ENCODE measurements at places on chromosomes 16 and 17.

DNA sequence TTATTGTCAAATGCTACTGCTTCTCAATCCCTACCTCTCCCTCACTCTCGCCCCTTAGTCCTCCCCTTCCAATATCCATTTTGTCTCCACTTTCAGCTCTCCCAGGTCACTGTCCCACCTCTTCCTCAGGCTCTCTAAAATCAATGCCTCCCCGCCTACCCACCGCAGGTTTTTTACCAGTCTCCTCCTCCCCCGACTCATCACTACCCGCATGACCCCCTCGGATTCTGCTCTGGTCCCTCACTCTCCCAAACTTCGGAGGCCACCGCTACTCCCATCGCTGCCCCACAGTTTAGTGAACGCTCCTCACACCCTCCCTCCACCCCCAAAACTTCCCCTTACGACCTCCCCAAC, 513 bp downstream of the CRLF3 start:
- no peak for DNase-seq

DNA sequence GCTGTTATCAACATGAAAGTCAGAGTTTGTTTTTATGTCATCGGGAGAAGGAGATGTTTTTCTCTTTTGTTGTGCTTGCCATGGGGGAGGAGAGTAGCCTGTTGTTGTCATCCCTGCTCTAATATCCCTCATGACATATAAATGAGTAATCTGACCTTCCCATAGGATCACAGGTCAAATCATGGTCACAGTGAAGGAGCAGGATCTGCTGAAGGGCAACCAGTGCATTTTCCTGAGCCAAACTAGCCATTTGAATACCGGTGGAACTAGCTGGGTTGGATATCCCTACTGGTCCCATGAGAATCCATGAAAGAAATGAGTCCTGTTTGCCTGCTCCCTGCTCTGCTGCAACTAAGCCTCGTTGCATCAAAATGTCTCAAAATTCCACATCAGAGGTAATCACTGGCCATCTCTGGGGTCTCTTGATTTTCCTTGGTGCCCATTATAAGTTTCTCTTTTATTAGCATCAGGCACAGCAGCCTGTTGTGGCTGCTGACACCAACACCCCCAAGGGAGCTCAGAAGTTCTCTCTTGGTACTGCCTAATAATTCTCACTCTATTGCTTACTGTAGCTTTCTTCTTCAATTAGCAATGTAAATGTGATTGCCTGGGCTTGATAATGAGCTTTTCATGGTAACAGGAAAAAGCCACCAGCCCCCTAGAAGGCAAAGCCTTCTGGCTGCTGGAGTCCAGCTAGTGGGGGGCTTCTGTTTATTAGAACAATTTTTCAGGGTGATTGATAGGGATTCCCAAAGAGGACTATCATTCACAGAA, 211.4 kb upstream of the ERCC4 start:
- no peak for DNase-seq

- no peak for DNase-seq
Measured at GRCh38 chr16:87414251-87414680, 22.1 kb downstream of the MAP1LC3B start.

- no peak for DNase-seq
Measured at GRCh38 chr17:43405861-43406260, 7.1 kb downstream of the ARL4D start.

DNA sequence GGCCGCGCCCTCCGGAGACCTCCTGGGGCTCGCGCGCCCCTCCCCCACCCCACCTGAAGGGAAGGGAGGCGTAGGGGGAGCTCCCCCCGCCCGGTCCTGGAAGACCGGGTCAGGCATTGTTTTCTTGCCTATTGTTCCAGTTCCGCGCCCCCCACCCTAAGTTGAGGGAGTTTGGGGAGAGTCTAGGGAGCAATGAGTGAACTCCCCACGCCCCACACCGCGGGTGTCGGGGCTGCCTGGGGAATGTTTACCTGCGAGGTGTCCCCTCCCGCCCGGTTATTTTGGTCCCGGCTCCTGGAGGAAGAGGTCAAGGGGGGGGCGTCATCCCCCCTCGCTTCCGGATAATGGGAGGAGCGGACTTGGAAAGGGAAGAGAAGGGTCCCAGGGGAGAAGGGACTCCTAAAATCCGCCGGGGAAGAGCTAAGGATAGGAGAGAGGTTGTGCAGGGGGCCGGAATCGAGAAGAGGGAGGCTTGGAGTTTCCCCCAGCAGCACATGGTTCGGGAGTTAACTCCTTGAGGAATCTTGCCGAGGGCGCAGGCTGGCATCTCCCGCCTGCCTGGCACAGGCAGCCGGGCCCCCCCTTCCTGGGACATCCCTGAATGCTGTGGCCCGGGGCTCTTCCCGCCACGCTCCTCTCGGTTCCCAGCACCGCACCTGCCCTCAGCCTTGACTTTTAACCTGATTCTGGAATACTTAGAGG, 881 bp downstream of the MLLT6 start:
- DNase-seq, result no peak

DNA sequence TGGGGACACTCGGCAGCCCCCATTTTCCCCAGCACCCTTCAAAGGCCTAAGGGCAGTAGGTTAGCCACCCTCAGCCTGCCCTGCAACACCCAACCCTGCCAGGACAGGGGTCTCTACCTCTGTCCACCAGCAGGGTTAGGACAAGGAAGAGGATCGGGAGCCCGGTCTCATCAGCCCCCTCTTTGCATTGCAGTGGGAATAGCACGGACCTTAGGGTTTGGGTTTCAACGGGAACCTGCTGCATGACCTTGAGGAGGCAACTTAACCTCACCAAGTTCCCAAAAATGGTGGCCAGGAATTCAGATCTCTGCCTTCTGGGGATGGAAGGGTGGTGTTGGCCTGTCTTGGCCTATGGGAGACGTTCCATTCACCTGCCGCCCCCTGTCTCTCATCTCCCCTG, 20.2 kb upstream of the SPPL2C start:
- no peak for DNase-seq

GRCh38 chr16:55955424-55955823, 80.3 kb upstream of the CES5A start:
- DNase-seq, result no peak

DNA sequence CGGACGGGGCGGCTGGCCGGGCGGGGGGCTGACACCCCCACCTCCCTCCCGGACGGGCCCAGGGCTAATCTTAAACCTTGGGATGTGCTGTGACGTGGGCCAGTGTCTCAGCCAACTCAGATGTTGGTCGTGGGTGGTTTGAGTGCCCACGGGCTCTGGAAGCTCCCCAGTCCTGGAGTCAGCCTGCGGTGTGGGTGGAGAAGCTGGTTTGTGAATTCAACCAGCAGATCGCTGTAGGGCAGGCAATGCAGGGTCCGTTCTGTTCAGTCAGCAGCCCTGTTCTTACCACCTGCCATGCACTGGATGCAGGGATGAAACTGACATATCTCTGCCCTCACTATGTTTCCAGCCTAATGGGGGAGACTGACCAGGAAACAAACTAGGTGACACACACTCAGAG, 8.0 kb upstream of the ZNF500 start:
- no peak for DNase-seq

- DNase-seq, result no peak
Measured at GRCh38 chr17:76297436-76297835, 10.6 kb downstream of the QRICH2 start.

GRCh38 chr17:60356940-60357339, 35.0 kb downstream of the USP32 start:
- no peak for DNase-seq

DNA sequence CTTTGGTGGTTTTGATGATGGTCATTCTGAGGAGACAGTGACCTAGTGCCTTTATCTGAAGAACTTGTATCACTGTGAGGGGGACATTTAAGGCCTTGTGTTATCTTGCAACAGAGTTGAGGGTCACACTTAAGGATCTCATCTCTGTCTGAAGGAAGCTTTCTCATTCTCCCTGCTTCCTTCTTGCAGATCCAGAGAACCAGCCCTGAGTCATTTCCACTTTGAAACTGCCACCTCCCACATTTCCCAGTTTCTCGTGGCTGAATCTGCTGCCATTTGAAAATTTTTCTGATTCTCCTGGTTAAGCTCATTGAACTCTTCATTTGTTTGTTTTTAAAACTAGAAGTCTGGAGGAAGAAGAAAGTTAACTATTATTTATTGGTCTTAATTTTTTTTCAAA, 190.2 kb upstream of the CDH11 start:
- no peak for DNase-seq

GRCh38 chr16:50721549-50722404, 20.1 kb upstream of the CYLD start:
- no peak for DNase-seq

DNA sequence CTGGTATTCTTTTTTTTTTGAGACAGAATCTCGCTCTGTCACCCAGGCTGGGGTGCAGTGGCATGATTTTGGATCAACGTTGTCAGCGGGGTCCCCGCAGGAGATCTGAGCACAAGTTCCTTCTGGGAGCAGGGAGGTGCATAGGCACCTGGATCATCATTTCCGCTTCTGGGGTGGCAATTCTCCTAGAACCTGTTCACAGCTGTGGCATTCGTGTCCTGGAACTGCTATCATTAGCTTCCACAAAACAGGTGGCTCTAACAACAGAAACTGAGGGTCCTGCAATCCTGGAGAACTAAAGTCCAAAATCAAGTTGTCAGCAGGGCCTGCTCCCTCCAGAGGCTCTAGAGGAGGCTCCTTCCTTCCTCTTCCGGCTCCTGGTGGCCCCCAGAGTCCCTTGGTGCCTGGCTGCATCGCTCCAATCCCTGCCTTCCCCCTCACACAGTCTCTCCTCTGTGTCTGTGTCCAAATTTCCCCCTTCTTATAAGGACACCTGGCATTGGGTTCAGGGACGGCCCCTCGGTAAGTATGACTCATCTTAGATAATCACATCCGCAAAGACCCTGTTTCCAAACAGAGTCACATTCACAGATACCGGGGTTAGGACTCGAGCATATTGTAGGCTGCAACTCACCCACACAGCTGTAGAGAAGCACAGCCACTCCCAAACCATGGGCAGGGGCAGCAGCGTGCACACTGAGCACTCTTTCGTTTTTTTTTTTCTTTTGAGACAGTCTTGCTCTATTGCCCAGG, 43.5 kb upstream of the KLHDC4 start:
- no peak for DNase-seq

GRCh38 chr17:37488607-37489196, 989 bp upstream of the DUSP14 start:
- peak; percentile 25 for DNase-seq

- DNase-seq, result no peak
Measured at GRCh38 chr17:47935961-47936360, 5.4 kb upstream of the PNPO start.

GRCh38 chr16:53773150-53773846, 69.3 kb downstream of the FTO start:
- DNase-seq, result no peak

DNA sequence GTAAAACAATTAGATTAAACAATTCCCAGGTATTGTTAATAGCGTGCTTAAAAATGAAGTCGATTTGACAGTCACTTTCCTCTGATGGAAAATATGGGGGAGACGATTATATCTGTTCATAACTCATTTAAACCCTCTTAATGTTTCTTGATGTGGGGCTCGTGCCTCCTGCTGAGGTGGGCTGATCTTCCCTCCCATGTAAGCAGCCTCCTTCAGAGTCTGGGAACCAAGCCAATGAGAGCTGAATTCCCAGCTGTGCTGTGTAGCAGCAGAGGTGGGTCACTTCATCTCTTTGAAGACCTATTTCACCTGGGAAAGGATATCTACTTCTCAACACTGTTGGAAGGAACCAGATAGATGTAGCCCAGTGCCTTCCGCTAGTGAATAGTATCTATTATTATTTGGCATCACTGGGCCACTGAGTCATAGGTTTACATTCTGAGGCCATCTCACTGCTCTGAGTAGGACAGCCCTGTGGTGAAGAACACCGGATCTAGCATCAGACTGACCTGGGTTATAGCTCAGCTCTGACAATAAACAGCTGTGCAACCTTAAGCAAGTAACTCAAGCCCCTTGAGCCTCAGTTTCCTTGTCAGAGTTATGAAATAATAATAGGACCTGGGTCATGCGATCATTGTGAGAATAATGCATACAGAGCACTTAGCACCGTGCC, 85.3 kb upstream of the C16orf82 start:
- DNase-seq, result no peak

- DNase-seq, result no peak
Measured at GRCh38 chr17:31692027-31692426, 167.0 kb downstream of the COPRS start.

DNA sequence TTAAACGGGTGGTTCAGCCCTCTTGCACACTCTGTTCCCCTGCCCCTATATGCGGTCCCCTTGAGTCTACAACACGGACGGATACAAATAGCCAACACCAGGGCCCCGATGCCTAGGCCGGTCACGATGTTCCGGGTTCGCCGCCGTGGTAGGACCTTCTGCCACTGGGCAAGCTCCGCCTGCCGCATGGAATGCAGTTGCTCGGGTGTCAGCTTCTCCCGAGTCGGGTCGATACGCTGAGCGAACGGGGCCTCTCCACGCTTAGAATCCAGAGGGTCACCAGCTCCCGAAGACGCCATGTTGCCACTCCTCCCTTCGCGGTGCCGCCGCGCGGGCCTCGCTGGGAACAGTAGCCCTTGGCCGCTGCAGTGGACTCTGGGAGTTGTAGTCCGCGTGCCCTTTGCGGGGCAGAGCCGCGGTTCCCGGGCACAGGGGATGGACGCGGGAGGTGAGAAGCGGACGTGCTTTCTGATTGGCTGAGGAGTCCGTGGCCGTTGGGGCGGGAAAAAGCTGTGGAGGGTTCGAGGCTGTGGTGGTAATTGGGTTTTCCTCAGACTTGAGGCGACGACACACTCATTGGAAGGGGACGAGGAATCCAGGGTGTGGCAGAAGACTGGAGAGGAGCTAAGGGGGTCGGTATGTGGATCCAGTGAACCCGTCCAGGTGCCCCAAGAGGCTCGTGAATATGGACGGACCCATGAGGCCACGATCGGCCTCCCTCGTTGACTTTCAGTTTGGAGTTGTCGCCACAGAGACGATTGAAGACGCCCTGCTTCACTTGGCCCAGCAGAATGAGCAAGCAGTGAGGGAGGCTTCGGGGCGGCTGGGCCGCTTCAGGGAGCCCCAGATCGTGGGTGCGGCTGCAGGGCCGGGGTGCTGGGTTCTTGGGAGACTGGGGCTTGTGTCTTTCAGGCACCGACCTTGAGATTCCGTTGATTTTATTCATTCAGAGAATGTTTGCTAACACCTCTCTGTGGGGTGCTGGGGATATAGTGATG, at the start of the genes CNTD1 and COA3:
CNTD1 (plus strand) TSS at position 479 of the 998 bp plus-strand sequence; CDS start at position 686, 207 bp downstream.
COA3 (minus strand) TSS at position 322 of the 998 bp plus-strand sequence; CDS start at position 299, 23 bp downstream.
- DNase-seq, result peak; percentile 47

GRCh38 chr17:5444209-5444608, 5.3 kb upstream of the C1QBP start:
- no peak for DNase-seq

GRCh38 chr16:5056352-5056751, 9.4 kb downstream of the C16orf89 start:
- DNase-seq, result no peak

DNA sequence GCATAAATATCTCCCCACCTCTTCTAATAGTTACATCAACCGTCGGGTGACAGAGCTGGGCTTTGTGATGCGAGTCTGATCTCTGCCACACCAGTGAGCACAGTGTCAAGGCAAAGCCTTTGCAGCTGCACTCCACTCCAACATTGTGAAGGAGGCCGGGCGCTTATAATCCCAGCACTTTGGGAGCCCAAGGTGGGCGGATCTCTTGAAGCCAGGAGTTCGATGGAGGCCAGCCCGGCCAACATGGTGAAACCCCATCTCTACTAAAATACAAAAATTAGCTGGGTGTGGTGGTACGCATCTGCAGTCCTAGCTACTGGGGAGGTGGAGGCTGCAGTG, 18.9 kb downstream of the CYB5D2 start:
- no peak for DNase-seq

GRCh38 chr16:82046541-82046940, 11.5 kb downstream of the HSD17B2 start:
- DNase-seq, result no peak

- no peak for DNase-seq
Measured at GRCh38 chr17:80519091-80519781, 25.4 kb upstream of the RPTOR start.

GRCh38 chr17:82012640-82013295, 9.9 kb downstream of the CENPX start:
- no peak for DNase-seq

GRCh38 chr17:9330141-9330540, 245.5 kb downstream of the STX8 start:
- no peak for DNase-seq
